ENCODE measurements at places on chromosomes 1 and 21. TPM values are rescaled to one million over a fixed set of nuclear protein-coding genes. Genes with fewer than 3 reads are reported as not detected.

HUNK gene
- not detected for polyA plus RNA-seq

ANKRD65 gene
- polyA plus RNA-seq: not detected

GRCh38 chr1:226019572-226019971 is 20.4 kb upstream of the SDE2 start:
- no peak overlapping the region for H3K4me3 ChIP-seq
- no peak for DNase-seq
- H3K27me3 ChIP-seq: no peaks in the 10 kb centered on the region
- no peaks in the 10 kb centered on the region for H3K36me3 ChIP-seq

CELF3 gene
- not detected for polyA plus RNA-seq

- no peaks in the 10 kb centered on the region for H3K36me3 ChIP-seq
- no peaks in the 10 kb centered on the region for H3K27me3 ChIP-seq
- no peak overlapping the region for H3K4me3 ChIP-seq
- H3K27ac ChIP-seq: no peak overlapping the region
Observed at GRCh38 chr1:81467383-81467782, 333.4 kb upstream of the ADGRL2 start.

GRCh38 chr1:3799976-3800685 is 3.8 kb upstream of the LRRC47 start:
- H3K36me3 ChIP-seq: no peaks in the 10 kb centered on the region
- no peak for DNase-seq

COL8A2 gene
- not detected for polyA plus RNA-seq

- peak overlapping the region; percentile 83 for H3K27ac ChIP-seq
- H3K27me3 ChIP-seq: no peaks in the 10 kb centered on the region
- H3K4me1 ChIP-seq: no peaks in the 10 kb centered on the region
Observed at GRCh38 chr1:150876119-150876454, 312 bp downstream of the ARNT start.

- H3K4me3 ChIP-seq: no peak overlapping the region
- no peak for DNase-seq
- H3K27me3 ChIP-seq: no peaks in the 10 kb centered on the region
- no peak overlapping the region for H3K27ac ChIP-seq
- peaks cover 6% of the 10 kb centered on the region for H3K4me1 ChIP-seq
- no peaks in the 10 kb centered on the region for H3K36me3 ChIP-seq
Observed at GRCh38 chr1:26037904-26038303, 8.0 kb downstream of the SLC30A2 start.

DNA sequence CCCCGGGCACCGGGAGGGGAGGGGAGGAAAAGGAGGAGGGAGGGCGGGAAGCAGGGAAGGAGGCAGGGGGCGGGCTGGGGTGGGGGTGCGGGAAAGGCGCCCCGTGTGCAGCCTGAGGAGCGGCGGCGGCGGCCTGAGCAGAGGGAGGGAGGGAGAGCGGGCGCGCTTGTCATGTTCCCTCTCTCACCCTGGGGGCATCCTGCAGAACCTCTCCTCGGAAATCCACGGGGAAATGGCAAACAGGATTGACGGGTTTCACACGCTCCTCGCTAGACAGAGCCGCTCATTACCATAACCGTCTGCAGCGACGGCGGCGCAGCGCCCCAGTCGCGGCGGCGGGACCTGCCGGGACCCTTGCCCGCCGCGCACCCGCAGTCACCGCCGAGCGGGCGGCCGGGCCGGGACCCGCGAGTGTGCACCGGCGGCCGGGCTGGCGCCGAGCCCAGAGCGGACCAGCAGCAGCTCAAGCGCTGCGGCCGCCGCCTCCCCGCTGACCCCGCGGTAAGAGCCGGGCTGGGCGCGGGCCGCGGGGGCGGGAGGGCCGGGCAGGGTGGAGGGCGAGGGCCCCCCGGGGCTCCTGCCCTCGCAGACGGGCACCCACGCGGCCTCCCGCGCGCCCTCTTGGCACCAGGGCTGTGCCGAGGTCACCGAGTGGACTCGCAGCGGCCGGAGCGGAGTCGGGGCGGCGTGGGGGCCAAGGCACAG is at the start of gene SERTAD4:
Gene SERTAD4 (plus strand): TSS at position 286 of the 705 bp plus-strand sequence. CDS start 5,165 bp downstream, outside the sequence.
- no peak for DNase-seq
- no peak within 1 kb of the TSS for H3K27ac ChIP-seq
- H3K4me3 ChIP-seq: no peak within 1 kb of the TSS
- no peaks in the 10 kb centered on the region for H3K36me3 ChIP-seq

GRCh38 chr1:64060611-64061302 is 142.7 kb upstream of the UBE2U start:
- no peaks in the 10 kb centered on the region for H3K36me3 ChIP-seq
- no peak overlapping the region for H3K4me3 ChIP-seq
- H3K27me3 ChIP-seq: no peaks in the 10 kb centered on the region
- DNase-seq: no peak
- no peak overlapping the region for H3K27ac ChIP-seq

- no peak for DNase-seq
- H3K4me1 ChIP-seq: no peaks in the 10 kb centered on the region
- H3K27me3 ChIP-seq: no peaks in the 10 kb centered on the region
- H3K27ac ChIP-seq: no peak overlapping the region
- H3K36me3 ChIP-seq: no peaks in the 10 kb centered on the region
- H3K4me3 ChIP-seq: no peak overlapping the region
Observed at GRCh38 chr1:4696753-4697152, 42.3 kb downstream of the AJAP1 start.
